NCI-H524 (cell line): ENCODE measurements at places on chromosomes 11 and 22.

DNA sequence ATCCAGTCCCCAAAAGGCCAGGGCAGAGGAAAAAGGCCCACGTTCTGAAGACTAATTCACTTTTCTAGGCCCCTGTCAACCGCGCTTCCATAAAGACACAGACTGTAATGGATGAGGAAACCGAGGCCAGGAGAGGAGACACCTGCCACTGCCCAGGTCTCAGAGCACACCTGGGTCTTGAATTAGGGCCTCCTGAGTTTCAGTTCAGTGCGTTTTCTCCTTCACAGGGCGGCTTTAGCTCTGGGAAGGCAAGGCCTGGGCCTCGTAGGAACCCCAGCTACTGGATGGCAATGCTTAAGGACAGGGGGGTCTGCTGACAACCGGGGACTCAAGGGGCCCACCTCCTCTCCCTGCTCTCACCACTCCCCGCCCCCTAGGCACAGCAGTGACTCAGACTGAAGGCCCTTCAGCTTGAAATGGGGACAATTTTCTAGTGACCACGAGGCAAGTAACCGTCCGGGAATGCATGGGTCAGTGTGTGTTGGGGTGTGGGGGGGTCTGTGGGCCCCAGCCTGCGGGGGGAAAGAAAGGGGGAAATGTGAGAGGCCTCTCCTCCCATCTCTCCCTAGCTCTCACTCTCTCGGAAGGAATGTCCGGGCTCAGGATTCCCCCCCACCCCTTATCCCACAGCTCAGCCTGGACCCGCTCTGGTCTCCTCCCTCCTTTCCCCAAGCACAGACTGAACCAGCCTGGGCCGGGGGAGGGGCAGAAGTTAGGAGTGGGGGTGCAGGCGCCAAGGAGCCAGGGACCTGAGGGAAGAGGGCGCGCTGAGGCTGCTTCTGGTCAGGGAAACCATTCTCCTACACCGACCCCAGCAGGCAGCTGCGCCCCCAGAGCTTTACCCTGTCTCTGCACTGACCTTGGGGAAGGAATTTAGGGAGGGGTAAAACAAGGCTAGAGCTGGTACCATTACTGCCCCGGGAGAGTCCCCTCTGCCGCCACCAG lies 17.2 kb downstream of the CREB3L1 start:
- DNase-seq, result no peak

DNA sequence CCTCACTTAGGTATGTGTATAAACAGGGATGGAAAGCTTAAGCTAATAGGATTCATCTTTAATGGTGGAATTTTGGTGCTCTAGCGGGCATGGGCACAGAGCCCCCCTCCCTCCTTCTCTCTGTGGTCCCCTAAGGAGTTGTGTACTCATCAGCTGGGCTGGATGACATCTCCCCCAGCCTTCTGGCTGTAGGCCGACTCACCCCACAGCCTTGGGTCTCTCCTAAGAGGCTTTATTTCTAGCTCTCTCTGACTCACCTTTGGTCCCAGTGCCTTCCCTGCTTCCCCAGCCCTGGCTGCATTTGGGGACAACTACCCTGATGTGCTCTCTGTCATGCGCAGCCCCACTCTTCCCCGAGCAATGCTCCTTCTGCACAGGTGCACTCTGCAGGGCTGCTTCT lies 26.9 kb downstream of the SLC6A5 start:
- DNase-seq, result no peak

- DNase-seq, result peak; percentile 74
Observed at GRCh38 chr11:18706330-18707243, 8.0 kb downstream of the TMEM86A start.

- DNase-seq, result no peak
Observed at GRCh38 chr11:77126156-77126775, 1.8 kb upstream of the MYO7A start.

DNA sequence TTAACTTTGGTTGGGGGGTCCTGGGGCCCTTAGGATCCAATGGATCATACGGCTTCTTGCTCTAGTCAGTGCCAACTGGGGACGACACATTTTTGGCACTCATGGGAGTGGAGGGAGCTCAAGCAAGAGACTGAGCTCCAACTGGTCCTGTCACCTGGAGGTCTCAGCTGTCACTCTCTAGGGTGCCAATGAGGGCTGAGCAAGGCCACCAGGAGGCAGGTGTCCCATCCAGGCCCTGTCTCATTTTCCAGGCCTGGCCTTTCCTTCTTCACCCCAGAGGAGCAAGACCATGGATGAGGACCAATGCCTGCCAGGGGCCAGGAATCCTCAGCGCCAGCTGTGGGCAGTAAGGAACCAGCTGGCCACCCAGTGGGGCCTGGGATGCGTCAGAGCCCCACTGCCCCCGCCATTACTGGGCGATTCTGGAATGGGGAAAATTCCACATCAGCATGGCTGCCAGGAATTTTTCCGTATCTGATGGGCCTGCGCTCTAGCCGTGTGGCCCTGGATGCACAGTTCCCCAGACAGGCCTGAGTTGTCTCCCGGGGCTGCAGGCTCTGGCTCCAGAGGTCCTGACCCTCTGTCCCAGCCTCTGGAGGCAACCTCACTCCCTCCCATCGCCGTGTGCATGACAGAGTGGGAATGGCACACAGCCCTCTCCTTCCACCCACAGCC lies 669 bp upstream of the GAL3ST1 start:
- DNase-seq, result no peak

- no peak for DNase-seq
Observed at GRCh38 chr11:94169516-94169915, 40.9 kb downstream of the PANX1 start.

DNA sequence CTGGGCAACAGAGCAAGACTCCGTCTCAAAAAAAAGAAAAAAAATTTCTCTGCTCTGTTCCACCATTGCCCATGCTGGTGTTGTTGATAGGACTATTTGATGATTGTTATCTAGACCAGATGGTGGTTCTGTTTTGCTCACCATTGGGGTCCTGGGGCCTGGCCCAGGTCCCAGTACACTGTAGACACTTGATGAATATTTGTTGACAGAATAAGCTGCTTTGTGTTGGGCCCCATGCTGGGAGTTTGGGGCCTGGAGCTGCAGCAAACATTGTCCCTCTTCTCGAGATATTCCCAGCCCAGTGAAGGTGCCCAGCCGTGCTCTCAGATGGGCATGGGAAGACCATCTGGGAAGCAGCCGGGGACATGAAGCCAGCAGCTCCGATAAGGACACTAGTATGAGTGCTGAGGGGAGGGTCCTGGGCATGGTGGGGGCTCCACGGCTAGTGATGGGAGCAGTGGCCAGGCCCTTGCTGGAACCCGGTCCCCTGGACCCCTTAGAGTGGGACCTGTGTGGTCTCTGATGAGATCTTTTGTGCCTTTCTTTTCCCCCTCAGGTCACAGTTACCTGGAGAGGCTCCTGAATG lies 13.6 kb downstream of the INCENP start:
- no peak for DNase-seq

- no peak for DNase-seq
Observed at GRCh38 chr11:129595038-129595962, 219.7 kb downstream of the BARX2 start.

DNA sequence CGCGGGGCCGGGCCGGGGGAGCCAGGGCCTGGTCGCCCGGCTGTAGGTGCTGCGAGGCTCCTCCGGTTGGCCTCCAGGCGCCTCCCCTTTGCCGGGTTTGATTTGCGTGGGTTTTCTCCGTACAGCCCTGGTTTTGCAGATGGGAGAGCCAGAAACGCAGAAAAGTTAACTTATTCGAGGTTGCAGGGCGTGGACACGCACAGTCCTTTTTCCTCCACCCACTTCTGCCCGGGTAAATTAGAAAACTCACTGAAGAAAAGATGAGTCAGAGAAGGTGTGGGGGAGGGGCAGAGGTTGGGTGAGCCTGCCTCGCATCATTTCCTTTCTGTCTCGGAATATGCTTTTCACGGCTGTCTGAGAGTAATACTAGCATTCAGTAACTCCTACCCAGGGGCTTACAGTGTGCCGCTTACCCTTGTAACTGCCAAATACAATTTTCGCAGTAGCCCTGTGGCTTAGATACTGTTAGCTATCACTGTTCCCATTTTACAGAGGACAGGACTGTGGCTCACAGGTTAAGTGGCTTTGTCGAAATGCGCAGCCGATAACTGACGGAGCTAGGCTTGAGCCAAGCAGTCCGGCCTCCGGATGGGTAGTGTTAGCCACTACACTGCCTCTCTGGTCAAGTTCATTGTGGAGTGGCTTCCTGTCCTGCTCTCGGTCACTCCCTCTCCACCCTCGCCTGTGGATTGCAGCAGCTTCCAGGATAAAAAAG lies 812 bp downstream of the FADD start:
- DNase-seq, result no peak

DNA sequence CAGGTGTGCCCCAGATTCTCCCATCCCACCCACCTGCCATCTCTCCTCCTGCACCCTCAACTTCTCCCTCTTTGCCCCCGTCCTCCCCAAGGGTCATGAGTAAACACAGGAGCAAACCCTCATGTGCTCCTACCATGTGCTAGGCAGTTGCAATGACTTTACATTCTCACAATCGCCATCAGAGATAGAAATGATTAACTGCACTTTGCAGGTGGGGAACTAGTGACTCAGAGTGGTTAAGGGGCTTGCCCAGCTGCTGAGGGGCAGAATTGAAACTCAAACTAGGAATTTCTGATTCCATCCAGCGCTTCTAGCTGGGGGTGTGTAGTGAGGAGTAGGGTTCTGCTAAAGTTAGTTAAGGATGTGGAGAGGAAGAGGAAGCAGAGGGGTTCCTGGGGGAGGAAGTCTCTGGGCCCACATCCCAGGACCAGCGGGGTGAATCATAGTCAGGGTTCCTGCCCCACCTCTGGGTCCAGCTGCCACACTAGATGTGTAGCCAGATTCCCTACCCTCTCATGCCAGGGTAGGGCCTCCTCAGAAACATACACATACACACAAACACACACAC lies 16.0 kb upstream of the PRG2 start:
- DNase-seq, result no peak
